ENCODE measurements at places on chromosomes 2 and 18.

DNA sequence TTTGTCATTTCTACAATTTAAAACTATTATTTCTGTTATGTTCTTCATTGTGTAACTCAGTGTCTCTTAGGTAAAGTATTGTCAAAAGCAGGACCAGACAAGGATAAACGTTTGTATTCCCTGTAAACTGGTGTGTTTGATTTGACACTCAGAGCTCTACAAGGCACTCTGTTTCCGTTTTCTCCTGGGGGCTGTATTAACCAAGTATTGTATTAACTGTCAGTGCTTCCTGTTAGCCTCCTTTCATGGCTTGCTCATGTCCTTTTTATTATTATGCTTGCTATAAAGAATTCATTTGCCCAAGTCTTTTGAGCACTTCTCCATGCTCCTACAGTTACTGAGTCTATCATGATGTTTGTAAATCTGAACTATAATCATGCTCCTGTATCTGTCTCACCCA is 323.7 kb downstream of the LPIN1 start:
- DNase-seq: no peak

DNA sequence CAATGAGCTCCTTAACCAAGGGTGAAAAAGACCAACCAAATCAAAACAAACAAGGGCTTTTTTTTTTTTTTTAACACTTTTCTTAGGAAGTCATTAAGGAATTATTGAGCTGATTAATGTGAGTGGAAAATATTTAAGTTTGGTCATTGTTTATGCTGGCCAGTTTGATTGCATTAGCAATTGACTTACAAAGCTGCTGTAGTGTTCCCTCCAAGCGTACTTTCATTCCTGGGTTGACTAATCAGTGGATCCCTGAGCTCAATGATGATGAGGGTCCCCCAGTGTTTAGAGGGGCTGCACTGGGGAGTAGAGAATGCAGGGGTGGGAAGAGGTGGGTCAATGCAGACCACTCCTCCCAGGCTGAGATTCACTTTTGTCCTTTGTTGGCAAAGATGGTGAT is 119.3 kb downstream of the PRKCE start:
- DNase-seq: no peak

GRCh38 chr2:160085662-160086061 is 23.2 kb upstream of the PLA2R1 start:
- no peak for DNase-seq

GRCh38 chr2:200757399-200757798 is 54.3 kb upstream of the BZW1 start:
- no peak for DNase-seq

- DNase-seq: no peak
Measured at GRCh38 chr2:48525269-48525943, 4.5 kb upstream of the STON1 start.

DNA sequence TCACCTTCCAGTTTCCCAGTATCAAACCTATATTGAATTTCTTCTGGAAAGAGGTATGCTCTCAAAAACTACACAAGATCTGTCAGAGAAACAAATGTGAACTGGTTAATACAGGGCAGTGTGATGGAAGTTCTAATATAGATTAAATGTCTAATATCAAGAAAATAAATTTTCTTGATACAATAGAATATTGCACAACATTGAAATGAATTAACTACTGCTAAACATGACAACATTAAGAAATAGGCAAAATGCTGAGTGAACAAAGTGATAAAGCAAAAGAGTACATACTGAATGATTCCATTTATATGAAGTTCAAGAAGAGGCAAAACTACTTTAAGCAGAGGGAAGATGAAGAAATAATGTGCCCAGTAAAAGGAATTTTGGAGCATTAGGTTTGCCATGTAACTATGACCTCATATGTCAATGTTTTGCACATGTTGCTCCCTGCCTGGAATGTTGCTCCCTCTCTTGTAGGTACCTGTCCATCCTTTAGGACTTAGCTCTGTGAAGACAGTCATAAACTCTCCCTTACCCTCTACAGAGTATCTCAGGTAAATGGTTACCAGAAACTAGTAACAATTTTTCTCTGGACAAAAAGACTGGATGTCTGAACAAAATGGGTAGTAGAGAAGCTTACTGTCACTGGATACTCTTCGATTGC is 339.0 kb downstream of the RAD51AP2 start:
- no peak for DNase-seq

DNA sequence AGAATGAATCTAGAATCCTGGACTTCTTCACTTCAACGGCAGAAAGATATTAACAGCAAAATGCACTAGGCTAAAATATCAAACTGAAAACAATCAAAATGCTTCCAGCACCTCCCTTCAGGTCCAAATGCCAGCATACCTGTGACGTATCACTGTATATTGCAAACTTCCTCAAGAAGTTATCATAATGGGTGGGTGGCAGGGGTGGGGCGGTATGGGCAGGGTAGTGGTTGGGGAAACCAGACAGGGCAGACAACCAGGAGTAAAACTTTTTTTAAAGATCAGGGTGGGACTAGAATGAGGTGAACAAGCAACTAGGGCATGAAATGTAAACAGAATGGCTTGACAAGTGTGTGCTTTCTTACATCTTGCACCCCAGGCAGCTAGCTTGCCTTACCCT is 140.9 kb downstream of the SATB2 start:
- DNase-seq: no peak

- no peak for DNase-seq
Measured at GRCh38 chr2:230811508-230811907, 53.2 kb upstream of the ITM2C start.

DNA sequence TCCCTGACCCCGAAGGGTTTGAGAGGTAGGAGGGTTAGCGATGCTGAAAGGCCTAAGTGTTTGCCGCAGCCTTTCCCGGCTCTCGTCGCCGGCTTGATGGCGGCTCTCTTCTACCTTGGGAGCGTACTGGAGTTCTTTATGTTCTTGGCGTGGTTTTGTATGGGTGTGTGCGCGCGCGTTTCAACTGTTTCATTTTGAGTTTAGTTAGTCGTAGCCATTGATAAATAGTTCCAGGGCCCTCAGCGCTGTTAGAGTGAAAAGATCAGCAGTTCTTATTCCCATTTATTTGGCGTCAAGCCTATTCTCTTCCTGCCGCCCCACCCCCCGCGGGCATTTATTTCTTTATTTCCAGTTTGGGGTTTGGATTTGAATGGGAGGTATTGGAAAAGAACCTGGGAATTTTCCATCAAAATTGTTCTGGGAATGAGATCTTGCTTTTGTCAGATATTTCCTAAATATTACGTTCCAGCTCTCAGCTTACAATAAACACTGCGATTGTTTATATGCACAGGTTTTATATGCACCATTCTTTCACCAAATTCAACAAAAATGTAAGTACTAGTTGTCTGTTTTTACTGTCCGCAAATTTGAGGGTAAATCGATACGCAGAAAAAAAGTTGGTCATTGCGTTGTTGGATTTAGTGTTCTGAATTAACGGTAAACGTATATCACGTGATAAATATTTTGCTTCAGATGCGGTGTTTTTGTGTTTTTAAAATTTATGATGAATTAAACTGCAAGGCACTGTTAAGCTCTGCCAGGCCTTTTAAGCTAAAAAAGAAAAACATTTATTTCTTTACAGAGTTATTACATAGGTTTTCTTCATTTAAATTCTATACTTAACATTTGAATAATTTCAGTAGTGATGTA is 954 bp downstream of the CCNT2 start:
- peak; percentile 27 for DNase-seq

GRCh38 chr2:74566754-74567085 is 12.2 kb downstream of the DOK1 start:
- no peak for DNase-seq

- no peak for DNase-seq
Measured at GRCh38 chr2:163884416-163884815, 148.6 kb upstream of the FIGN start.

DNA sequence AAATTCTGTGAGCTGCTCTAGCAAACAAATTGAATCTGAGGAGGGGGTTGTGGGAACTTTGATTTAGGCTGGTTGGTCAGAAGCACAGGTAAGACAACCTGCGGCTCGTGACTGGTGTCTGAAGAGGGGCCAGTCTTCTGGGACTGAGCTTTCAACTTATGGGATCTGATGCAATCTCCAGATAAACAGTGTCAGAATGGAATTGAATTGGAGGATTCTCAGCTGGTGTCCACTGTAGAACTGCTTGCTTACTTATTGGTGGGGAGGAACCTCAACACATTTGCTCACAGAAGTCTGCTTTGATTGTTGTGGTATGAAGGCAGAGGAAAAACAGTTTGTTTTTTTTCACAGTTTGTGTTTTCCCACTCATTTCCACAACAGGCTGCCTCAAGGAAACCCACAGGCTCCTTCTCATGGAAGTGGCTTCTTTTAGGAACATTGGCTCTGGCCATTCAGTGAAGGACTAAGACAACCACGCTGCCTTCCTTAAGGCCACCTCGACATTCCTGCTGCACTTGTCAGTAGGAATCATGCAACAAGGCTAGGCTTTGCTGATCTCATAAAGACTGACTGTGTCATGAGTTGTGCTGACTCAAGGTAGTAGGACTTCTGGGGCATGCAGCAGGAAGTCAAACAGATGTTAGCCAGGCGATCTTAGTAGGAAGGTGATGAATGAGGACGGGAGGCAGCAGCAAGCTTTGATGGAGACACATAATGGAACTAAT is 104.7 kb downstream of the TSN start:
- DNase-seq: no peak

DNA sequence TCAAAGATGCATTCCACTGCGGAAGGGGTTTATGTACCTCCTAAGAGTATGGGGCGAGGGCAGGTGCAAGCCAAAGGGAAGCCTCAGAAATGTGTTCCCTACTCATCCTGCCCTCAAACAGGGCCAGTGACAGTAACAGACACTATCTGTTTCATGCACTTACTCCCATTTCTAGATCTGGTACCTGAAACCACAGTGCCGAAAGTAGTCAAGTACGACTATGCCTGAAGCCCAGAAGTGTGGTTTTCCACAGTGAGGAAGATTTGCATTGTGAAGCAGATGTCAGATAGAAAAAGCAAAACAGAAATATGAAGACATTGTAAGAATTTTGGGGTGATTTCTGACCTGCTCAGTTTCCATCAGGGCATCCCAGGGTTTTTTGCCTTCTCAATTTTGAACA is 748.7 kb downstream of the RNF144A start:
- DNase-seq: no peak

DNA sequence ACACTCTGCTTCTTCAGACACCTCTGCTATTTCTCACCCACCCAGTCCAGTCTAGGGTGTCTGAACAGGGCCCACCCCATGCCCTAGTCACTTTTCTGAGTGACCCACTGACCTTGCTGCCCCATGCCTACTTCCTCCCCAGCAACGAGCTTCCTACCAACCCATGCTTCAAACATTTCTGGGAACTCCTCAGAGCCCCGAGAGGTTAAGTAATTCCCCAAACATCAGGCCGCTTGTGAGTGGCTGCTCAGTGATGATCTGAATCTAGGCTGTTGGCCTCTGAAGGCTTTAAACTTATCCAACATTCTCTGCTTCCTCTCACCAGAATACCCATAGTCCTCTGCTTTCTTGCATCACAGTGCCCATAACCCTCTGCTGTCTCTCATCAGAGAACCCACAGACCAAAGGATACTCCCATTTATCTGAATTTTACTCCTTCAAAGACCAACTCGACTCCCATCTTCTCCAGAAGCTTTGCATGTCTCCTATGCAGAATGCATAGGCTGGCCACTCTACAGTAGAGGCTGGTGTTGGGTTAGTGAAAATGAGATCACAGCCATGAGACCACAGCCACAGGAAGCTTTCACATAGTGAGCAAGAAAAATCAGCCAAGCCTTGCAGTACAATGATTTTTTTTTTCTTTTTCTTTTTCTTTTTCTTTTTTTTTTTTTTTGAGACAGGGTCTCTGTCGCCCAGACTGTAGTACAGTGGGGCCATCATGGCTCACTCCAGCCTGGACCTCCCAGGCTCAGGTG is 309.5 kb upstream of the LYPD1 start:
- no peak for DNase-seq

DNA sequence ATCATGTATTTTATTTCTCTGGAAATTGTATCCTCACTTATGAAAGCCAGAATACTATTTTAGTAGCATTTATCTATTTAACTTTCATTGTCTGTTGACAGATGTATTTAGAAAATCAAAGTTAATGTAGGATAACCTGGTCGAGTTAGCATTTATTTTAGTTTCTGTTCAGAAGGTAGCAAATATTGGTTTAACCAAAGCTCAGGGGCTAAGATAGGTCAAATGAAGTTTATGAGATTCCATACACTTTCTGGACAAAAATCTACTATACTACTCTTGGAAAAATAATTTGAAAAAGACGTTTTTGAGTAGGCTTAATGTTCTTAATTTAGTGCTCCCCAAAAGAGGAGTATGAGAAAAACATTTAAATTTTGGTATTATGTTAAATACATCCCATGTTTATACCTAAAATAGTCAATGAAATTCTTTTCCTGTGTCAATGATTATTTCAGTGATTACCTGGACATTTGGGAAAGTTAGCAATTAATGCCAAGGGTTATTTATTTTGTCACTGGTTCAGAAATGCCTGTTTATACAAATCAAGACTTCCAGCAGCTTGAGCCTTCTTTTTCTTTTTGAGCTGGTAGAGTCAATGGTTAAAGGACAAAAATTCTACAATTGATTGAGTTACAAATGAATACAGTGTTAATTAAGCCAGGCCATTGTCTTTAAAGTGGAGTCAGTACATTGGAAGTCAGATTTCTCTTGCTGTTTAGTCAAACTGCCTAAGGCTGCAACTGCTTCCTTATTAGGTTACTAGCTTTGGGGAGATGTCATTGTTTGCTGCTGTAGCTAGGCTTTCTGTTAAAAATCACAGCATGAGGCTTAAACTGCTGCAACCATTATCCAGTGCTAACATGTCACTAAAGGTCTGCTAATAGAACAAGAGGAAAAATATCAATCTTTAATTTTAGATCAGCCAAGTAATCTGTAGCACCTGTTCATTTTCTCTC is 182.3 kb downstream of the CAMKMT start:
- no peak for DNase-seq

GRCh38 chr2:74278176-74278575 is 65.0 kb downstream of the SLC4A5 start:
- DNase-seq: no peak

DNA sequence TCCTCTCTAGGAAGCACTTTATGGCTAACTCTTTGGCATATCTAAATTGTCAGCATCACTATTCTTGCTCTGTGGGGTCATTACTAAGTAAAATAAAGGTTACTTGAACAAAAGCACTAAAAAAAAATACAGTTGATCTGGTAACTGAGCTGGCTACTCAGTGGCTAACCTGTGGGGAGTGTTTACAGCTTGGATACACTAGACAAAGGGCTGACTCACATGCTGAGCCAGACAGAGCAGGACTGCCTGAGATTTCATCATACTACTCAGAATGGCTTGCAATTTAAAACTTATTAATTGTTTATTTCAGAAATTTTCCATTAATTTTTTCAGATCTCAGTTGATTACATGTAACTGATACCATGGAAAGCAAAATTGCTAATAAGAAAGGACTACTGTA is 1690.4 kb upstream of the SLC39A10 start:
- DNase-seq: no peak

Data from CD4-positive, alpha-beta T cell treated with Interferon gamma for 1 hour (primary cell).